Endodermal cell (in vitro differentiated cells): ENCODE measurements at places on chromosomes 3 and 15. TPM values are rescaled to one million over a fixed set of nuclear protein-coding genes. Genes with fewer than 3 reads are reported as not detected.

GRCh38 chr15:24862726-24863521, 91.9 kb upstream of the SNRPN start:
- DNase-seq = peak; percentile 53

IL17RE gene
- total RNA-seq = 0.97 and 1.6 TPM in 2 replicates

DNA sequence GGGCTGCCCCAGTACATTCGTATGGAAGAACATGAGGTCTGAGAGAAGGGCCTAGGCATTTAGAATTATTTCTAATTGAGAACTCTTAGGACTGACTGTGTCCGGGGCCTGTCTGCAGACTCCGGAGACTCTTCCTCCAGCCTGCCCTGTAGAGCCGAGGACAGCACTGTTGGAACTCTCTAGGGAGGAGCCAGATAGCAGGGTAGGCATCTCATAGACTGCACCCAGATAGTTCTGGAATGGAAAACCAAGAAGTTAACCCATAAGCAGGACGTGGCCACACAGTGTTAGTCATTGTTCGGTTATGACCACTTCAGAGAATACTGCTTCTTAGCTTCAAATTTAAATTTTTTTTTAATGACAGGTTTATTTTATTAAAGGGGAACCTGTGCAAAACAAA, 59.5 kb downstream of the SNRK start:
- no peak for DNase-seq

DNA sequence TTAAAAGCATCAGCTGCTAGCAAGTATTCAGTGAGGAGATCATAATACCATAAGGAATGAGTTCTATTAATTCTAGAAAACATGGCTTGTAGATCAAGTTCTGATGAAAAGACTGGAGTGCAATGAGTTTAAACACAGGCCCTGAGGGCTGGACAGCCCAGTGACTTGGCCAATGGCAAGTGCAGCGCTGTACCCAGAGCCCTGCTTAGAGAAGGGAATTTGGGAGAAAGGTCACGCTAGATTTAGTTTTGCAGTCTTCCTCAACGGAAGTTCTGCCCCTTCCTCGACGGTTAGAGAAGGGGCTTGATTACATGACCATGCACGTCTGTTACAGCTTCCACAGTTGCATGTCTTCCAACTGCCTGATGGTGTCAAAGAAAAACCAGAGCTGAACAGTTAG, 4.0 kb downstream of the TMEM212 start:
- DNase-seq = no peak

DNA sequence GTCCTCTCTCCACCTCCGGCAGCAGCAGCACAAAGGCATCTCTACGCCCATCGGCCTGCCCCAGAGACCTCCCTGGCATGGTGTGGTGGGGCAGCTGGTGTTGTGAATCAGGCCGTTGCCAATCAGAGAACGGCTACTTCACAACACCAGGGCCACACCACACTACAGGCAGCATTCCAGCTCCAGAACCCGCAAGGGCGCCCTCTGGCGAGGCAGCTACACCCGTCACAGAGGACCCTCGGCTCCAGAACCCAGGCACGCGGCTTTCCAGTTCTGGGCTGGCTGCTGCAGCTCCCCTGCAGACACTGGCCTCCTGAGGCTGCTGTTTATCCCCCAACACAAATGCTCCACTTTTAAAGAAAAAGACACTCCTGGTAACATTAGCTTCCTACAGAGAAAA, 127.5 kb upstream of the TOPAZ1 start:
- DNase-seq = peak; percentile 93

APOD gene
- not detected in 3 replicates for total RNA-seq

GRCh38 chr15:84099181-84099580, 136.4 kb upstream of the GOLGA6L4 start:
- no peak for DNase-seq

SOX14 gene
- 0.11 and 0.13 TPM in 2 replicates for total RNA-seq

DNA sequence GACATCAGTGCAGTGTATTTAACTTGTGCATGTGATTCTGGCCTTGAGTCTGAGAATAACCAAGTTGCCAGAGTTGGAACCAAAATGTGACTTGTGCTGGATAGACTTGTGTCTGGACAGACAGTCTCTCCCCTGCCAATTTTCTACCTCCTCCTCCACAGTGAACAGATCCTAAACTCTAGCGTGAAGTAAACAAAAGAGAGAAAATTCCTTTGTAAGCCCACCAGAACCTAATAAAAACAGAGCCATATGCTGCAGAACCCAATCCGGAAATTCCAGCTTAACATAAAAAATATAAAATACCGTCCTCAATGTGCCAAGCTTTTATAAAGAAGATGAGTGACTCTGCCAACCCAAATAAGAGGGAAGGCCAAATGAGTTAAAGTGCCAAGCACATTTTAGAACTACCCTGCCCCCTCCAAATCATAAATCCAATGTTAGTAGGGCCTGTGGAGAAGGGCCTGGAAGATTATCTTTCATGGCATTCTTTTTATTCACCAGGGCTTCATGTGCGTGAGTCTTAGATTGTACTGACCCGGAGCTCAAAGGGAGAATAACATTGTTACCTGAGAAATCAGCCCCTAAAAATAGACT, 344.6 kb upstream of the PROK2 start:
- no peak for DNase-seq

DNA sequence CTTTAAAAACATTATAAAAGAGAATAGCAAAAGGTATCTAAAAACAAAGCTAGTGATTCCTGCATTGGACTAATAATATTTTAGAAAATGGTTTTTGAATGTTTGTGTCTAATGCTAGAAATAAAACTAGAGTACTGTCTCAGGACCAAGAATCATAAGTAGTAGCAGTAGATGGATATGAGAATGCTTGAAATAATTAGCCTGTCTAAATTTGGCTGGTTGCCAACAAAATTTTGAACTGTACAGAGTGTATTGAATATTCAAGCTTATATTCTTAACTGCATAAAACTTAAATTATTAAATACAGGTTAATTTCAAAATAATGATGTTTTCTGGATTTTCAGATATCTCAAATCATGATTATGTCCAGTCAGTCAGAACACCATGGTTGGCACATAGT, 14.0 kb downstream of the ABHD5 start:
- DNase-seq = no peak

- no peak for DNase-seq
Measured at GRCh38 chr3:61460636-61461035, 100.7 kb upstream of the PTPRG start.

DNA sequence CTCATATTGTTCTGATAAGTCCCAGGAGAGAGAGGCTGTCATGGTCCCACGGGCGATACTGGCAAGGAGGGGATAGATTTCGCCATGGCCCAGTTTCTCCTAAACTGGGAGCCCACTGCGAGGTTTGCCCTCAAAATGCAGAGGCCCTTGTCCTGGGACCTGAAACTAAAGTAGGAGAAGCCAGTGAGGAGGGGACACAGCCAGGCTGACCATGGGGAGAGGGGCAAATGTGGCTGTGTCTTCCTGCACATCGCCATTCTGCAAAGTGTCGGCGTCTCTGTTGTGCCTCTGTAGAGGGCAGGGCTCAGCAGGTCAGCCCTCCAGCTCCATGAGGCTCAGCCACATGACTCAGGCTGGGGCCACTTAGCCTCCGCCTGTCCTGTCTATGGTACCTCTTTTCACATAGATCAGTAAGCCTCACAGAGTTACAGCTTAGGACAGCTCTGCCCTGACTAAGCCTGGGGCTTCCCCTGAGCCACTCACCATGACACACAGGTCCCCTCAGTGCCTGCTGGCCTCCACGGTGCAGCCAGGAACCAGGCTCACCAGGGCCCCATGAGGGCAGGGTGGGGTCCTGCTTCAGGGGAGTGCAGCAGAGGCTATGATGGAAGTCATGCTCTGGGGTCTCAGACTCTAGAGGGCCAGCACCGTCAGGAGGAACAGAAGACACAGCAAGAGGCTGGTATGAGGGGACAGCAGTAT, 28.6 kb upstream of the PLXNA1 start:
- DNase-seq = no peak

DNA sequence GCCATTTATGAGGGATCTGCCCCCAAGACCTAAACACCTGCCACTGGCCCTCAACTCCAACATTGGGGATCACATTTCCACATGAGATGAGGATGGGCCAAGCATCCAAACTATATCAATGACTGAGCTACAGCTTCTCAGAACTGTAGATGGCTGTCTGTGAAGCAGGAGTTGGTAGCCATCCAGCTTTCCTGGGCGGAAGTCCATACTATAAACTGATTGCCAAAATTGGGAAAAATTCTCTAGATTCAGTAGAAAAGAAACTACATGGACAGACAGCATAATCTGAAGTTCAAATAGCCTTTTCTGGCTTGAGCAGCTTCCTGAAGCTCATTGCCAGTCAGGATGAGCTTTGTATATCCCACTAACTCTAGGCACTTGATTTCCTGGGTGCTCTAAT, 214.7 kb upstream of the ZBTB20 start:
- DNase-seq = no peak

ABHD2 gene
- 13.6 to 29.7 TPM (median 24.1 TPM) in 3 replicates for total RNA-seq

GRCh38 chr3:63976161-63976871, 47.0 kb downstream of the PSMD6 start:
- DNase-seq = no peak

GRCh38 chr3:54866251-54866650, 61.6 kb downstream of the LRTM1 start:
- DNase-seq = no peak

HAPLN3 gene
- 5.8 and 7.1 TPM in 2 replicates for total RNA-seq

TMEM158 gene
- total RNA-seq = 0.31 to 1.4 TPM (median 0.34 TPM) in 3 replicates

- DNase-seq = no peak
Measured at GRCh38 chr15:74234598-74234875, 1.6 kb upstream of the CCDC33 start.

NTRK3 gene
- total RNA-seq = 0.63 and 0.86 TPM in 2 replicates

- DNase-seq = no peak
Measured at GRCh38 chr3:133477487-133477886, 77.6 kb downstream of the BFSP2 start.

DNA sequence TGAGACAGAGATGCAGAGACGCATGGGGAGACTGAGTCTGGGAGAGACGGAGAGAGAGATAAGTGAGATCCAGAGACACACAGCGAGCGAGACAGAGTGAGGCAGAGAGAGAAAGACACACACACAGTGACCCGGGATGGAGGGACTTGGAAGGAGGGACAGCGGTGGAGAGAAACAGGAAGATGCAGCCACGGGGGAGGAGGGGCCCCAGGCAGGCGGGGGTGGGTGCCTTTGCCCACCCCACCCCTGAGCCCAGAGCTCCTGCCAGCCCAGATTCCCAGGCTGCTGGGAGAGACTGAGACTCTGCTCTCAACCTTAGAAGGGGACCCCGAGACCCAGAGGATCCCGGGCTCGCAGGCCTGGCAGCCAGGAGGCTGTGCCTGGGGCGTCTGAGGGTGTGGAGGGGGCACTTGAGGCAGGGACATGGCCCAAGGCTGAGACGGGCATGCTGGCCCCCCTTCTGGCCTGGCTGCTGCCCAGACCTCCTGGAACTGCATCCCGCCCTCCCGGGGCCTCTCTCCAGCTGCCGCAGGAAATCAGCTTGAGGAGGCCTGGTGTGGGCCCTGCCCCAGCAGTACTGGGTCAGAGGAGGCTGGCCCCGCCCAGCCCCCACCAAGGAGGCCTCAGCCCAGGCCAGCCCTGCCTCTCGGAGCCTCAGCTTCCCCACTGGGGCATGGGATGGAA, 18.1 kb downstream of the H1-8 start:
- DNase-seq = no peak
